ENCODE measurements at places on chromosomes 13 and 19.

DNA sequence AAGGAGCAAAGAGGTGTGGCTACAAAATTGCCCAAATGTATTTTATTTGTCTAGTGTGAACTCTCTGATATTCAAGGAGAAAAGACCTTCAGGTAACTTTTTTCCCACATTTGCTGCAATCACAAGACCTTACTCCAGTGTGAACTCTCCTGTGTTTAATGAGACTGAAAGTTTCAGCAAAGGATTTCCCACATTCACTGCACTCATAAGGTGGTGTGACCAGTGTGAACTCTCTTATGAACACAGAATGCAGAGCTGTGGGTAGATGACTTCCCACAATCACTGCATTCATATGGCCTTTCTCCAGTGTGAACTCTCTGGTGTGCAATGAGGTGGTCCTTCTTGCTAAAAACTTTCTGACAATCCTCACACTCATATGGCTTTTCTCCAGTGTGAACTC, 16.4 kb downstream of the ZNF814 start:
- DNase-seq = no peak

- no peak for DNase-seq
Observed at GRCh38 chr19:10669246-10669645, 15.1 kb downstream of the ILF3 start.

DNA sequence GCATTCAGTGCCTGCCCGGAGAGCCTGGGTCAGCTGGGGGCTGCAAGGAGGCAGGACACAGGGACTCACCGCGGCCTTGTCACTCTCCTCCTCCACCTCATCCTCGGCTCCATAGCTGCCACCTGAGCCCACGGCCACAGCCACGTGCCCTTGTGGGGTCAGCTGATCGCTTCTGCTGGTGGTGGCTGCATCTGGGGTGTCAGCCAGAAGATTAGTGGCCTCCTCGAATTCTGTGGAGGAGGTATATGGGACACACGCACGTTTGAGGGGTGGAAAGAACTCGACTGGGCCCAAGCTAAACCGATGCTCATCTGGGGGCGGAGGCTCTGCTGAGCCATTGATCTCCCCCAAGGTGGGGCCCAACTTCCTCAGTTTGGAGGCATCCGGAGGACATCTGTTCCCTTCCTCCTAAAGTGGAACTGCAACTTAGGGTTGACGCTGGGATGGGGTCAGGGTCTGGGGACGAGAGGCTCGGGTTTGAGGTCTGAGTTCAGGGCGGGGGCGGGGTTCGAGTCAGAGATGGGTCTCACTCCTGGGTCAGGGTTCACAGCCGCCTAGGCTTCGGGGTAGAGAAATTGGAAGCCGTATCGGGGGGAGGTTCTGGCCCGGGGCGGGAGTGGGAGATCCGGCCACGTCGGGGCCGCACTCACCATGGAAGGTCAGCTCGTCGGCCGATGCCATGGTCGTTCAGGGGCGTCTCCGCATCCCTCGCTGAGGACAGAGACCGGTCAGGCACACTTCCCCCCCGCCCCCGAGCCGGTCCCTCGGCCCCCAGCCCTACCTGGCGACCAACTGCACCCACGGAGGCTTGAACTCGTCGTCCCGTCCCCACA, 493 bp downstream of the YIPF2 start:
- no peak for DNase-seq

- no peak for DNase-seq
Observed at GRCh38 chr13:62879071-62879470, 1463.4 kb upstream of the PCDH20 start.

- no peak for DNase-seq
Observed at GRCh38 chr13:47650209-47650608, 350.9 kb downstream of the SUCLA2 start.

DNA sequence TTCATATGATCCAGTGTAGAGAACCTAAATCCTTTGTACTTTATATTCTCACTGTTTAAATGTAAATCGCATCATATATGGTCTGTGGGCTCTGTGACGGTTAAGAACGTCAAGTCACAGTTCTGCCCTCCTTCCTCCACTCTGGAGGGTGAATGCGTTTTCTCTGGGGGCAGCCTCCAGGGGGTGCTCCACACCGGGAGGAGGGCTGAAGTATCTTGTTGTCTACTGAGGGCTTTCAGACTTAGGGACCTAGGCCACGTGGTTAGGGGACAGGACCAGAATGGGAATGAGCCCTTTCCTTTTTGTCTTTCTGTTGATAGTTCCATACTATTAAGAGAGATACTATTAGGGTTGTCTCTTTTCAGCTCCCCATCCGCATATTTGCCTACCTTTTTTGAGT, 504.9 kb downstream of the FGF9 start:
- DNase-seq = peak; percentile 18

DNA sequence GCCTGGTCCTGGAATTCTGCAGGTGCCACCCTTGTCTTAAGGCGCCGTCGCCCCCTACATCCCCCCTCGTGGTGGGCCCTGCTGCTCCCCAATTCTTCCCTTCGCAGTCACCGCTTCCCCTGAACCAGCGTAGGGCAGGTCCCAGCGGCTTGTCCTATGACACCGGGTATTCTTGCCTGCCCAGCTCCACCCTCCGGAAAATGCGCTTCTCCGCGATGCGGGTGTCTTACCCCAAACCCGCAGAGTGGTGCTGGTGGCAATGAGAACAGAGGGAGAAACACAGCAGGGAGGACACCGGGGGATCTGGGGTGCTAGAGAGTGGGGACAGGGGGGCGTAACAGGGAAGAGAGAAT, 9.0 kb downstream of the ZNF808 start:
- DNase-seq = peak; percentile 59

GRCh38 chr19:11747277-11747676, 8.5 kb upstream of the ZNF823 start:
- no peak for DNase-seq

GRCh38 chr13:36193151-36193855, 21.1 kb downstream of the SOHLH2 start:
- DNase-seq = no peak

DNA sequence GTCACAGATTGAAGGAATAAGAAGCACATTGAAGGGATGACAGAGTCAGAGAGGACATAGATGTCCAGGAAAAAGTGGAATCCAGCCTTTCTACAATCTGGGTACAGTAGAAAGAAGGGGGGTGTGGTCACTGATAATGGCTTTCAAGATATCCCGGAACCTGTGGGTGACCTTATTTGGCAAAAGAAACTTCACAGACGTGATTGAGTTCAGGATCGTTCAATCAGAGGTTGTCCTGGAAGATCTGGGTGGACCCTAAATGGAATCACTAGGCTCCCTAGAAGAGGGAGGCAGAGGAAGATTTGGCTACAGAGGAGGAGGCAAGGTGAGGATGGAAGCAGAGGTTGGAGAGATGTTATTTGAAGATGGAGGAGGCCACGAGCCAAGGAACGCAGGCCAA, 13.0 kb upstream of the SYCN start:
- DNase-seq = no peak

DNA sequence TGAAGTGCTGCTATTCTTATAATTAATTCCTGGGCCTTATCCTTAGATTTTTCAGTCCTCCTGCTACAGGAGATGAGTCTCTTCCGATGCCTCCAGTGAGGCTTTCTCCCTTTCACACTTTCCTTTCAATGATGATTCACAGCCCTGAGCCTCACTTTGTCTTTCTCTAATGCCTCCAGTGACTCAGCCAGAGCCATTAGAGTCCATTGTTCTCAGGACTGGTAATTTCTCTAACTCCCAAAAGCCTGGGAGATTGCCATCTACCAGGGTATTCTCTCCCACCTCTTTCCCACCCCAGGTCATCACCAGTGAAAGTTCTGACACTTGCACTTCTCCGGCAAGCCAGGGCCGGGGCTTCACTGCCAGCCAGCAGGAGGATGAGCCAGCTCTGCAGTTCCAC, 49.6 kb upstream of the ARGLU1 start:
- peak; percentile 3 for DNase-seq

- DNase-seq = no peak
Observed at GRCh38 chr13:40170091-40170490, 496.4 kb downstream of the FOXO1 start.

GRCh38 chr19:19628501-19629134, 598 bp upstream of the LPAR2 start:
- DNase-seq = peak; percentile 96

DNA sequence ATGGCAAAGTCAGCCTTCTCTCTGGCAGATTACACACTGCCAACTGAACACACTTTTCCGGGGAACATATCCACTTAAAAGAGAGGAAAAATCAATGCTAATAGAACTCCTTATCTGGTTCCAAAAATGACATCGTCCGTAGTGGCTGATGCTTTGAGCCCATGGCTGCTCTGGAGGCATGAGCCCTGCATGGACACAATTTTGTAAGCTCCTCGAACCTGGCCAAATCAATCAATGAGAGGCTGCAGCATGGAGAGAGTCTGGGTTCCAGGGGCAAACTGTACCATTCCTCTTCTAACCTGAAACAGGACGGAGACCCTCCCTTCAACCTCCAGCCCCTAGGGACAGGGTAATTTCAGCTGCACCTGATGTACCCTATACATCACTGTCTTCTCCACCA, 21.0 kb upstream of the TSHZ3 start:
- DNase-seq = no peak

- DNase-seq = no peak
Observed at GRCh38 chr19:46291829-46292228, 5.0 kb upstream of the HIF3A start.

DNA sequence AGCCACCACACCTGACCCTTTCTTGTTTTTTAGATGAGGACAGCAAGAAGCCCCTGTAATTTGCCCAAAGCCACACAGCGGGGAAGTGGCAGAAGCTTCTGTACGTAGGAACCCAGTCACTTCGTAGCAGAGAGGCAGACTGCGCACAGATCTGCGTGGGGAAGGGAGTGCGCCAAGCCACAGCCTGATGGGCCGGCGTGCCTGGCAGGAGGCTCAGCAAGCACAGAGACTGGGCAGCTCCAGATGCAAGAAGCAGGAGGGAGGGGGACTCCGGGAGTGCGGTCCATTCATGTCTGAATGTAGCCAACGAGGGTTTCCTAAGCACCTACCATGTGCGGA, 347 bp upstream of the TJP3 start:
- no peak for DNase-seq

- peak; percentile 82 for DNase-seq
Observed at GRCh38 chr13:30334663-30335386, 27.5 kb upstream of the KATNAL1 start.

DNA sequence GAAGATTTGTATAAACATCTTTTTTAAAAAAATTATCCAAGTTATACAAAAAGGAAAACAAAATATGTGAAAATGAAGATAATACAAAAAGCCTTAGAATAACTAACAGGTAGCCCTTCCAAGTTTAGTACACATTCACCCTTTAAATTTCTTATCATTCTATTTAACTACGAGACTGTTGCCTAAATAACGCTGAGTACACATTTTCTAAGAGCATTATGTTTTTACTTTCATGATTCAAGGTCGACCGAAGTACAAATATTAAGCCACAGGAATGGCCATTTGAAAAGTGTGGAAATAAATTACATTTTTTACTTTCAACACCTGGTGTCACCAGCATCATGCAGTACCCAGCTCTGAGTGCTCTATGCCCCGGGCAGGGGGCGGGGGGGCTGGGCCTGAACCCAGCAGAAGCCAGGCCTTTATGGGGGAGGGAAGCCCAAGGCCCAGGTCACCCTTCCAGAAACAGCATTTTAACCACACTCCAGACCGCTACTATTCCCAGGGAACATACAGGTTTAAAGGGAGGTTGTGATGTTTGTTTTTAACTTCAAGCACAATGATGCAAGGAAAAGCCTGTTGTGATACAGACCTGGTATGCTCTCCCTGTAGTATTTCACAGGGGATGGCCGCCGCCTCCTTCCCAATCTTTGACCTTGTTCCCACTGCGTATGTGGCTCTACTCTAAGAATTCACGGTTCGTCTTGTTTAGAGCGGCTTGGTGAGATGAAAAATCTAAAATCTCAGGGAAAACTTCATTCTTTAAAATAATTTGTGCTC, 24.0 kb downstream of the GGACT start:
- no peak for DNase-seq

- DNase-seq = no peak
Observed at GRCh38 chr13:109207622-109208021, 578.2 kb downstream of the MYO16 start.

GRCh38 chr13:28650284-28650683, 8.6 kb upstream of the POMP start:
- no peak for DNase-seq

DNA sequence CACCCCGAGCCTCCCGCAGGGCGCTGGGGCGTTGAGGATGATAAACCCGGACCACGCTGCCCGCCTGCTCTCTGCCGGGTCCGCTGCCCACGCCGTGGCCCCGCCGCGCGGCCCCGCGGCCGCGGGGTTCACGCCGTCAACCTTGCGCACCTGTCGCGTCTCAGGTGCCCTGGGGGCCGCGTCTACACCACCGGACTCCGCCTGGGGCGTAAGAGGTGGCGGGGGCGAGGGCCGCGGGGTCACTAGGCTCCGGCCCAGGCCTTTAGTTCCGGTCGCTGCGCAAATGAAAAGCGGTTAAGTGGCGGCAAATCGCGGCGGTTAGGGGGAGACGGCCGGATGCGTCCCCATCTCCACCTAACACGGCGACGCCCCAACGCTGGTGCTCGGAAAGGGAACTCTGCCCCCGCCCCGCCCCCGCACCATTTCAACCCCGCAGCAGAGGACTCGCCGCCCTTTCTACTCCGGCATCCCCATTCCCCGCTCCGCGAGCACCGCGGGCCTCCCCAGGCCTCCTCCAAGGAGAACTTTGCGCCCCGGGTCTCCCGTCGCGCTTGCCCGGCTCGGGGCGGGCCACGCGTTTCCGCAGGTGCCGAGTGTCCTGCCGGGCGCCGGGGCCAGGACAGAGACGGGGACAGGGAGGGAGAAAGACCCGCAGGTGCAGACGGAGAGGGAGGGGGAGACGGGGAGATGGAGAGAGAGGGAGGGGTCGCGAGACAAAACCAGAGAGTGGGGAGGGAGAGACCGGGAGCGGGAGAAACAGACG, 4.3 kb downstream of the ONECUT3 start:
- no peak for DNase-seq

All from GM23338 (cell line).